ENCODE measurements at places on chromosomes 5 and 9. TPM values are rescaled to one million over a fixed set of nuclear protein-coding genes. Genes with fewer than 3 reads are reported as not detected.
A peak's percentile ranks its signal among the peaks of the same experiment; 100 is the strongest.

Gene FAM153A
- not detected for total RNA-seq

Gene CARD6
- total RNA-seq = 24.2 TPM

DNA sequence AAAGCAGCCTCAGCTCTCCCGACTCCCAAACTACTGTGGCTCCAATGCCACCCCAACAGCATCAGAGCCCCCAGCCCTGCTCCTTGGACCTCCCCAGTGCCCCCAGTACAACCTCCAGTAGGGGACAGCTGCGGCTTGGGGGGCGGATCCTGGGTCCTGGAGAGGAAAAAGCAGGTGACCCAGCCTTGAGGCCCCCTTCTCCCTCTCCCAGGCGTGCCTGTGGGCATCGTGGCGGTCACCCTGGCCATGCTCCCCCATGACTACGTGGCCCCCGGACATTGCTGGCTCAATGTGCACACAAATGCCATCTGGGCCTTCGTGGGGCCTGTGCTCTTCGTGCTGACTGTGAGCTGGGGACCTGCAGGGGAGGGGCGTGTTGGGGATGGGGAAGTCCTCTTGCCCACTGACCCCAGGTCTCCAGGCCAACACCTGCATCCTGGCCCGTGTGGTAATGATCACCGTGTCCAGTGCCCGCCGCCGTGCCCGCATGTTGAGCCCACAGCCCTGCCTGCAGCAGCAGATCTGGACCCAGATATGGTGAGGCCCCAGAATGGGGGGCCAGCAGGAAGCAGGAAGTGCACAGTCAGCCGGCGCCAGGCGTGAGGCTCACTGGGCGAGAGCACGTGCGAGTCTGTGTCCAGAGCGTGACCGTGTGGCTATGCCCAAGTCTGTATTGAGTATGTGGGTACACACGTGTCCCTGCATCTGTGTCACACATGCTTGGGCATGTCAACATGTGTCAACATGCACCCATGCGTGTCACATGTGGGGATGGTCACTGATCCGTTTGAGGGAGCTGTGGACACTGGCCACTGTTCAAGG lies 19.0 kb downstream of the ADGRD2 start:
- DNase-seq = no peak

Gene NUTM2G
- total RNA-seq = not detected

DNA sequence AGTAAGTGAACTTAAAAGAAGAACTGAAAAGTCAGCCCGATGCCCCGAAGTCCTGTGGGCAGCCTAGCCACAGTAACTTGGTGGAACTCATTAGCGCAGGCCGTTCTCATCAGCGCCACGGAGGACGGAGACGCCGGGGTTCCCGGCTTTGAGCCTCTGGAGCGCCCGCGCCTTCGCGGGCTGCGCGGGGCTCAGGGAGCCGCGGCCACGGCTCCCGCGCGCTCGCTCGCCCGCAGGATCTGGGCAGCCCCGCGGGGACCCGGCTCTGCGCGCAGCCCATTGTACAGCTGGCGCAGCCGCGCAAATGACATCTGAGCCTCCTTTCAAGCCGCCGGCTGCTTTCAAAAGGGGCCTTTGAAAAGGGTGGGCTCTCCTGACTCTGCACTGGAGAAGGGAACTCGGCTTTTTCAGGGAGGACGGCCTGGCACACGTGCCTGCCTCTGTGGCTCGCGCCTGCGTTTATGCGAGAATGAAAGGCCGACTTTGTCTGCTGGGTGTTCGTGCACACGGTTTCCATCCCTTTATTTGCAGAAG lies 40.7 kb downstream of the TLR4 start:
- peak; percentile 18 for DNase-seq

Gene MLANA
- total RNA-seq = not detected

DNA sequence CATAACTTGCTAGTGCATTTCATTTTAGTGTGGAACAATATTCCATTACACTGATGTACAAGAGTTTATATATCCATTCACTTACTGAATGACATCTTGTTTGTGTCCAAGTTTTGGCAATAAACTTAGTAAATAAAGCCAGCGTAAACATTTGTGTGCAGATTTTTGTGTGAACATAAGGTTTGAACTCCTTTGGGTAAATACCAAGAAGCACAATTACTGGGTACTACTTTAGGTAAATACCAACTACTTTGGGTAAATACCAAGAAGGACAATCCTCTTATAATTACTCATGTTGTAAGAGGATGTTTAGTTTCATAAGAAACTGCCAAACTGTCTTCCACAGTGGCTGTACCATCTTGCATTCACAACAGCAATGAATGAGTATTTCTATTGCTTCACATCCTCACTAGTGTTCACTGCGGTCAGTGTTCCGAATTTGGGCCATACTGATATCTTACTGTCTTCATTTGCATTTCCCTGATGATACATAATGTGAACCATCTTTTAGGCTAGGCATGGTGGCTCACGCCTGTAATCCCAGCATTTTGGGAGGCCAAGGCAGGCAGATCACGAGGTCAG lies 2.3 kb upstream of the SYK start:
- DNase-seq = no peak

DNA sequence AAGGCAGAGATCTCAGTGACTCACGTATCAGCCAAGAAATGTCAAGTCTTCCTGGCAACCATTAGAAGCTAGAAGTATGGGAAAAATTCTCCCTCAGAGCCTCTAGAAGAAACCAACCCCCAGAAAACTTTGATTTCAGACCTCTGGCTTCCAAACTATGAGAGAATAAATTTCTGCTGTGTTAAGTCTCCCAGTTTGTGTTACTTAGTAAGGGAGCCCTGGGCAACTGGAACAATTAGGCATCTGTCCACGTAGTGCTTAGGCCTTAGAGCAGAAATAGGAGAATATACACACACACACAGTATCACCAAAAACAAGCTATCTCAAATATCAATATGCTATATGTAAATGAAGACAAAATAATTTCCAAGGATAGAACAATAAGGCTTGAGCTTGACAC lies 894.8 kb upstream of the CDH10 start:
- no peak for DNase-seq

Gene PCDHB10
- 0.41 TPM for total RNA-seq

DNA sequence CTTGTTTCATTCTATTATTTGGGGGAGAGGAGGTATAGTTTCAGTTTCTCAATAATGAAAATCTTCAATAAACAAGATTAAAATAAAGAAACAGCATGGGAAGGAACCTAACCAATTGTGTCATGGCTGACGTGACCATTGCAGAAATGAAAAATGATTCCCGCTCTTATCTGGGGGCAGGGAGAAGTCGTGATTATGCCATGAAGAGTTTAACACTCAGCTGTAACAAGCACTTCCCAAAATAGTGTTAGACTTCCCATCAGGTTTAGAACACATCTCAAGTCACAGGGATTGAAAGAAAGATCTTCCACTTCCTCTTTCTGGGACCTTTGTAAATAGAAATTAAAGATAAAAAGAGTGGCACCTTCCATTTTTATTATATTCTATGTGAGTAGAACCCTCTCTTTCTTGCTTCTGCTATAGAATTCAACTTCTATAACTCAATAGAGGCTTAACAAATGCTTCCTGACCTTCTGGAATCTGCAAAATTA lies 122.2 kb downstream of the TRPM6 start:
- no peak for DNase-seq

GRCh38 chr5:4144411-4145007 lies 548.9 kb downstream of the IRX1 start:
- DNase-seq = no peak

DNA sequence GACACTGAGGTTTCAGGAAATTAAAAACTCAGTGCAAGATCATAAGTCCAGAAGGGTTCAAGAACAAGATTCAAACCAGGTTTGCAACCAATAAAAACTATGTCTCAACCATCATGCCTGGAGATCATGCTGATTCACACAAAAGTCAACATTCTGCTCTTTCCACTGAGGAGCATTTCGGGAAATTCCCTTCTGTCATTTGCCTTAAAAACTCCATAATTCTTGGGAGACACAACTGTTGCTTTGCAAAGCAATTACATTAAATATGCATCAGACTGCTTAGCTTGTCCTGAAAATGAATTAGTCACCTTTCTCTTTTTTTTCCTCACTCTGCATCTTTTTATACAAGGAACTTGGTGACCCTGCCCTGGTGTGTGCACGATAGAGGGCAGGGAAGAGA lies 275.9 kb upstream of the ZNF462 start:
- no peak for DNase-seq
